ENCODE measurements at places on chromosomes 4 and X.

DNA sequence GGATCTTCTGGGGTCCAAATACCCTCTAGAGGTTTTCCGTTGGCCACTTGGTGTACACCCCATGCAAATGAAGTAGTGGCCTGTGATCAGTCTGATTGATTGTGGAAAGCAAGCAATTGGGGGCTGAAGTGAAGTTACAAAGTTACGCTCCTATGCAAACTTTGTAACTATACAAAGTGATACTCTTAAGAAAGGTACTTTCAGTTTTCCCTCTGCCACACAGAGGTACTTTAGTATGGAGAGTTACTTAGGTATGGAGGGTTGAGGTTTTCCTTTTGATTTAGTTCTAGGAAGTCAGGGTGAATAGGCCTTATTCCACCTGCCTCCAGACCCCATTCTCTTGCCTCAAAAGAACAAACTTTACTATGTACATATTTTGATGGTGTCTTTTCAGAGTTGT, 28.7 kb downstream of the STAG2 start:
- DNase-seq = no peak

GRCh38 chr4:151896880-151897279, 136.1 kb upstream of the GATB start:
- no peak for DNase-seq

- DNase-seq = no peak
Measured at GRCh38 chr4:123381996-123382395, 14.6 kb upstream of the SPRY1 start.

DNA sequence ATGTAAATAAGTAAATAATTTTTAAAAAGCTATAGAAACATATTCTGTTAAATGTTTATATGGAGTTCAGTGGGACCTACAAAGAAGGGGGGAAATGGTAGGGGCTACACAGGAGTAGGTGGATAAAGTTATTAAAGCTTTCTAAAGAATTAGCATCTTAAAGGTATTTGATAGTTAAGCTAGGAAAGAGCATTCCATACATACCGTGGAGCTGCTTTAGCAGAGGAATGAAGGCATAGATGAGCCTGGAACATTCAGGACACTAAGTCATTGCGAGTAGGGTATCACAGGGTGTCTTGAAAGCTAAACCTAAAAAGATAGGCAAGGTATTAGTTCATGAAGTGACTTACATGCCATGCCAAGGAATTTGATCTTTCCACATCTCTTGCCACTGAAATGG, 60.4 kb downstream of the SLC10A6 start:
- DNase-seq = no peak

GRCh38 chrX:127873637-127874036, 178.6 kb downstream of the ACTRT1 start:
- DNase-seq = no peak

DNA sequence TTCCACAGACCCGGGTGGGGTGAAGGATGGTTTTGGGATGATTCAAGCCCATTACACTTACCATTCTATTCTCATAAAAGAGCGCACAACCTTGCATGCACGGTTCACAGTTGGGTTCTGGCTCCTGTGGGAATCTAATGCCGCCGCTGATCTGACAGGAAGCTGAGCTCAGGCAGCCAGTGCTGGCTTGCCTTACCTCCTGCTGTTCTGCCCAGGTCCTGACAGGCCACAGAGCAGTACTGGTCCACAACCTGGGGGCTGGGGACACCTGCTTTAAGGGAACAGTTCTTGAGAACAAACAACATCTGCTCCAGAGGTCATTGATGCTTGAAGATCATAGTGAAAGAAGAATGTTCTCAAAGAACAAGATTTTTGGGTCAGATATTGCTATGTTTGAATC, 8.0 kb upstream of the HS3ST1 start:
- DNase-seq = no peak

DNA sequence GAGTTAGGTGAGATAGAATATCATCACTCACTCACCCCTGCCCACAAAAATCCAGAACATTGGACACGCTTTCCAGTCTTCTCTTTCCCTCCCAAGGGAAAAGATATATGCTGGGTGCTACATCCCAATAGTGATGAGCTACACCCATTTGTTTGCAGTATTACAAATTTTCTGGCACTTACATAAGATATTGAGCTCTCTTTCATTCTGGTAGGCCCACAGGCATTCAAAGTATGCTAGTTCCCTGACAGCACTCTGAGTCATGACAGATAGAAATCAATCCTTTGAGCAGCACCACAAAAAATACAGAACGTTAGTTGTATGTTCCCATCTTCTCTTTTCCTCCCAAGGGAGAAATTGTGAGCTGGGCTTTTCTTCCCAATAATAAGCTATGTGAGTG, 477.6 kb upstream of the GRID2 start:
- no peak for DNase-seq

DNA sequence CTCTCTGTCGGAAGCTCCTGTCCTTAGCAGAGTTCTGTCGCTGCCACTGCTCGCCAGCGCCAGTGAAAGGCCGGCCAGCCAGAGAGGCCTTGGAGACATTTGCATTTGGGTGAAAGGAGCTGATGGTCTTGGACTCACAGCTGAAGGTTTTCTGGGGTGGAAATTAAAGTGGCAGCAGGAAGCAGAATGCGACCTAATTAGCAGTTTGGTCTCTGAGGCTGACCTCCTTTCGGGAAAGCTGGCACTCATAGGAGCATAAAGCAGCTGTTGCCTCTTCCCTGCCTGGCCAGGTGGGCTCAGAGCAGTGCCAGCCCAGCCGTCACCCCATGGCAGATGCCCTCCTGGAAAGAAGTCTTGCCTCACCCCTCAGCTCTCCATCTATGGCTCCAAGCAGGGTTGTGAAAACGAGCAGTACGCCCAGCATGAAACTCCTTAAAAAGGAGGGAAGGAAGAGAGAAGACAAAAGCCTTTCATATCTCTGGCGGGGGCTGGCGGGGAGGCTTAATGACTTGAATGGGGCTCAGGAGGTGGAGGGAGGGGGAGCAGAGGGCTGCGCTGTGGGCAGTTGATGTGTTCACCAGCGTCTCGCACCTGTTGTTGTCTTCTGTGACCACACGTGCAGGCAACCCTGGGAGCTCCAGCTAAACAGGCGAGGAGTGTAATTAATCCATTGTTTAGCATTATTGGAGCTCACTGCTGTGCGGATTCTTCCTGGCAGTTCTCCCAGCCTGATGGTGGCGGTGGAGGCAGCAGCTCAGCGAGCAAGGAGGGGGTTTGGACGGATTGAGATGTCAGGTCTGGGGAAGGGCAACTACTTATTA, 264.0 kb downstream of the MID1IP1 start:
- no peak for DNase-seq

DNA sequence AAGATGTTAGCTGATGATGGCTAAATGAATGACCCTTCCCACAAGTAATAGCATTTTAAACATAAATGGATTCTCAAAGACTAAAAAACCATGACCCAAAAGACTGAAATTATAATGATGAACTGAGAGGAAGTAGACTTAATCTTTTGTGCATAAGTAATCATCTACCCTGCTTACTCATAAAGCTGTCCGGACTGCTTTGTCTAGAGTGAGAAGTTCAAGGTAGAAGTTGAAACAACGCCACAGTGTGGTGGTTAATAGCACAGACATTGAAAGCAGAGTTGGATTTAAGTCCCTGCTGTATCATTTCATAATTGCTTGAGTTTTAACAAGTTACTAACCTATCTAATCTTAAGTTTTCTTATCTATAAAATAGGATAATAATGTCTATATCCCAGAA, 346.6 kb downstream of the CENPC start:
- no peak for DNase-seq

DNA sequence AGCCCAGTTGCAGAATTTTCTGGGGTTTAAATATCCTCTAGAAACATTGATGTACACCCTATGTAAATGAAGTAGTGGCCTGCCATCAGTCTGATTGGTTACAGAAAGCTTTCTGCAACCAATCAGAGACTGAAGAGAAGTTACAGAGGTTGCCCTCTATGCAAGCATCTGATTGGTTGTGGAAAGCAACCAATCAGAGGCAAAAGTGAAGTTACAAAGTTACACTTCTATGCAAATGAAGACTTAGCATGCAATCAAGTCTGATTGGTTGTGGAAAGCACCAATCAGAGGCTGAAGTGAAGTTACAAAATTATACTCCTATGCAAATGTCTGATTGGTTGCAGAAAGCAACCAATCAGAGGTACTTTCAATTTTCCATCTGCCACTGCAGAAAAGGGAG, 51.9 kb upstream of the USP9X start:
- DNase-seq = no peak
